Cardiac fibroblast (primary cell): ENCODE measurements at places on chromosomes 7 and 10.

GRCh38 chr7:22443370-22444180 lies 56.4 kb downstream of the STEAP1B start:
- peak; percentile 24 for DNase-seq

DNA sequence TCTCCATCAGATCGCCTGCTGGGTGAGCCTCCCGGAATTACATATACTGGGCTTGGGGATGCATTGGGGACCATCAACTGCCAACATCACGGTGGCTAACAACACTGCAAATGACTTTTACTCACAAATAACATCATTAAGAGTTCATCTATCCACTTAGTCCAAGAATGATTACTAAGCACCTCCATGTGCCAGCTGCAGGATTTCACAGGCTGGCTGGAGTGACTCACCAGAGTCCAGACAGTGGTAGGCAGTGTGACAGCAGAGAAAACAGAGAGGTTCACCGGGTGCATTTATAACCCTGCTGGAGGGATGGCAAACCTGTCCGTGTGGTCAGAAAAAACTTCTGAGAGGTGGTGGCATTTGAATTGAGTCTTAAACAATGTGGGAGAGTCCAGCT lies 3.2 kb upstream of the IGFBP3 start:
- peak; percentile 74 for DNase-seq

- DNase-seq, result no peak
These were observed 269.7 kb upstream of the PHF14 start for GRCh38 chr7:10703981-10704380.

GRCh38 chr10:96830511-96831199 lies 1.4 kb upstream of the LCOR start:
- peak; percentile 83 for DNase-seq

DNA sequence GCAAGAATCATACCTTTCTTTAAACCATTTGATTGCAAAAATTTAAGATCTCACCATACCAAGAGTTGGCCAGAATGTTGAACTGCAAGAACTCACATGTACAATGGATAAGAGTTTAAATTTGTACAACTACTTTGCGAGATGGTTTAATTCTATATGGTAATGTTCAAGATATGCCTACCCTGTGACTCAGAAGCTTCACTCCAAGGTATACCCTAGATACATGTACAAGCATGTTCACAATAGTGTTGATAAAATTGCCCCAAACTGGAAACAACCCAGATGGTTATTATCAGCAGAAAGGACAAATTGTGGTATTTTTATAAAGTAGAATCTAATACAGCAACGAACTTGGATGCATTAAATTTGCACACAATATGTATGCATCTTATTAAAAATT lies 25.1 kb upstream of the RAB18 start:
- DNase-seq, result no peak

GRCh38 chr7:95951531-95951930 lies 179.2 kb downstream of the DYNC1I1 start:
- no peak for DNase-seq

- no peak for DNase-seq
These were observed 182.0 kb downstream of the KCNMA1 start for GRCh38 chr10:77455561-77455960.

GRCh38 chr7:111827863-111828504 lies 265.7 kb upstream of the IMMP2L start:
- DNase-seq, result peak; percentile 75

GRCh38 chr10:70592746-70593512 lies 9.6 kb downstream of the PRF1 start:
- DNase-seq, result no peak

DNA sequence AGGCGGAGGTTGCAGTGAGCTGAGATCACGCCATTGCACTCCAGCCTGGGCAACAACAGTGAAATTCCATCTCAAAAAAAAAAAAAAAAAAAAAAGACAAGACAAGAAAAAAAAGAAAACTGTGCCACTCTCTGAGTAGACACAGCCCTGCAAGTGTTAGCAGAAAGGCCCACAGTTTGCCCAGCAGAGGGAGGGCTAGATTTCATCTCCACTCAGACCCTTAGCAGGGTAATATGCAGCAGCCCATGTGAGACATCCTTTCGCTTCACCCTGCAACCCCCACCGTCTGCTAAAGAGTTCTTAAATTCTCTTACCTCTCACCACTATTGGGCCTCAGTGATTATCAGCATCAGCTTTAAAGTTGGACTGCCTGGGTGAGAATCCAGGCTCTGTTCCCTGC lies 38.2 kb downstream of the CTNNA3 start:
- no peak for DNase-seq

GRCh38 chr7:148561099-148561498 lies 29.5 kb upstream of the C7orf33 start:
- no peak for DNase-seq

DNA sequence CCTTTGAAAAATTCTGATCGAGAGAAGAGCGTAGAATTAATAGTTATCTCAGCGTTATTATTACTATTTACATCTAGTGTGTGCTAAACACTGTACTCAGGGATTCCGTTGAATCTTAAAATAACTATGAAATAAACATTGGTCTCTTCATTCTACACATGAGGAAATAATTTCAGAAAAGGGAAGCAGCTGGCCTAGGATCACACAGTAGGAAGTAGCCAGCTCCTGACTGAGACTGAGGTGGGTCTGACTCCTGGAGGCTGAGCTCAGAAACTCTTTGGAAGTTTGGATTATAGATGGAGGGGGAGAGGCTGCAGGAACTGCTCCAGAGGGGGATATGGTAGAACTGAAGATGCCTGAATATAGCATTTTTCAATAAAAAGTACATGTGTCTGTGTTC lies 183.9 kb upstream of the WDR11 start:
- DNase-seq, result no peak

DNA sequence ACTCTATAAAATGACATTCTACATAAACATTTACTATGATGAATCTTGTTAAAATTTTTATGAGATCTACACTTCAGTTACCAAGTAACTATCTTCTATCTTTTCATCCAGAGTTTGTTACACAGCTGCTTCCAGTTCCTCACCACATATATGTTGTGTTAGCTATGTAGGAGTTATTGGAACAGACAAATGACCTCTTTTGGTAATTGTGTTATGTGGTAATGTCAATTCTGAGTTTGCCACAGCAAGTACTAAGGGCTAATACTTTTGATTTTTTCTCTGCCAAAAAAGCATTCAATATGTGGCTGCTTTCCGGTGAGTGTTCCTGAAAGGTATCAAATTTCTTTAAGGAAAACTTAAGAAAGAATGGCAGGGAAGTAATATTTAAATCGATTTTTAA lies 573.9 kb upstream of the PCDH15 start:
- DNase-seq, result peak; percentile 1

DNA sequence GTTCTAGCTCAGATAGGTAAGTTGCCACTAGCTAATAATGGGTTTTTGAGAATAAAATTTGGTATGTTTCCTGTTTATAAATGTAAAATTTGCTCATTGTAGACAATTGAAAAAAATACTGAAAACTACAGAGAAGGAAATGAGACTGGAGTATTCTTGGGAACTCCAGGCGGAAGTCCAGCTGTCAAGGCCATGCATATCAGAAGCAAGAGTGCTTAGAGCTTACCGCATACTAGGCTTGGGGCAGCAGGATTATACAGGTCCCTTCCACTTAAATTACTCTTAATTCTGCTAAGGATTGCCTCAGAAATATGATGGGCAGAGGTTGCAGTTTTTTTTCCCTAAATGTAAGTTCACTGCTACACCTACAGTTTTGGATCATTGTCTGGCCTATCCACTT lies 26.6 kb downstream of the UMAD1 start:
- no peak for DNase-seq

- DNase-seq, result no peak
These were observed 114.1 kb upstream of the SORCS3 start for GRCh38 chr10:104527013-104527412.

DNA sequence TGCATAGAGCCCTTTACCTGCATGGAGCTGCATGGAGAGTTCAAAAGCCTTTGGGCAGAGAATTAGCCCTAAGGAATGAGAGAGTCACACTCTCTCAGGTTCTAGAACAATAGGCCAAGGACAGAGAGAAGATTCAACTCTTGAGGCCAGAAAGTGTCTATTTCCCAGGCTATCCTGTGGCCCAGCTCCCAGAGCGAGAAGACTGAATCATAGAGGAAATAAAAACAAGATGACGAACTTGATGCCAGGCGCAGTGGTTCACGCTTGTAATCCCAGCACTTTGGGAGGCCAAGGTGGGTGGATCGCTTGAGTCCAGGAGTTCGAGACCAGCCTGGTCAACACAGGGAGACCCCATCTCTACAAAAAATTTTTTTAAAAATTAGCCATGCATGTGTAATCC lies 18.3 kb upstream of the PODXL start:
- DNase-seq, result peak; percentile 77

GRCh38 chr7:150756858-150757257 lies 19.6 kb downstream of the GIMAP5 start:
- peak; percentile 7 for DNase-seq

- DNase-seq, result no peak
These were observed 132.6 kb downstream of the RPS24 start for GRCh38 chr10:78166261-78166660.

DNA sequence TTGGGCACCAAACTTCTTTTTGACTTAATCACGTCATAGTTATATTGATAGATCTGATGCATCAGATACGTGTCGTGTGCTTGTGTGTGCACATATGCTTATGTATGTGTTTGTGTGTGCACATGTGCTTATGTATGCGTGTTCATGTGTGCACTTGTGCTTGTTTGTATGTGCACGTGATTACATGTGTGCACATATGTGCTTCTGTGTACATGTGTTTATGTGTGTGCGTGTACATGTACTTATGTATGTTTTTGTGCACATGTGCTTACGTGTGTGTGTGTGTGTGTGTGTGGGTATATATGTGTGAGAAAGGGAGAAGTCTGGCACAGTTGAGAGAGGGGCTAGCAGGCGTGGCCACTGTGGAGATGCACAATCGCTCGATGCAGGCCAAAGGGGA lies 173.4 kb downstream of the WDR37 start:
- no peak for DNase-seq

DNA sequence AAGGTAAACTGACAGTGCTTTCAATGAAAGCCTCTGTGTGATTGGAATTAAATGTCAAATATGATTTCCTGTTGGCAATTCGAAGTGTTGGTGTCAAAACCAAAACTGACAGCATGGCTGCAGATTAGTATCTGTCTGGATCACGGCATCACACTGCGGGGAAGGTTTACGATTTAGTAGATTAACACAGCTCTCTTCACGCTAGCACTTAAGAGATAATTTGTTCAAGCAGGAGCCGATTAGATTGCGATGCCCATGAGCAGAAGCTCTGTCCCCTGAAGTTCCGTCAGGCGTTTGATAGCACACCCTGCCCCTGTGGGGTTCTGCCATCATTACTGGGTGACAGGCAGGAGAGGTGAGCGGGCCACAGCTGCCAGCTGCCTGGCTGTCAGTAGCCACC lies 279.5 kb upstream of the AUTS2 start:
- no peak for DNase-seq

DNA sequence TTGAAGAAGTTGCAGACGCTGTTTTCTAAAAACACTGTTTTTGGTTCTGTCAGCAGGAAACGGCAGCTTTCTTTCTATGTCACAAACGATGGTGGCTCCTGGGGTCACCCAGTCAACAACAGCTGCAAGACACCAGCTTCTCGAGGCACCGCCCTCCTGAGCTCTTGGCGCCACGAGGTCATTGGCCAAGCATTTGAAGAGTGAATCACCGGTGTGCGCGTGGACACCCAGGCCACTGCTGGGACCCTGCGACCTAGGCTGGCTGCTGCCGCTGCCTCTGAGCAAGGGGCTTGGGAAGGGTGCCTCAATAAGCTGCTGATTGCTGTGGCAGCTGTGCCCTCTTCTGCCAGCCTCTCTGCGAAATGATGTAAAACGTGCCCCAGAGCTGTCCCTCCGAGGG lies 22.5 kb upstream of the VIPR2 start:
- no peak for DNase-seq

DNA sequence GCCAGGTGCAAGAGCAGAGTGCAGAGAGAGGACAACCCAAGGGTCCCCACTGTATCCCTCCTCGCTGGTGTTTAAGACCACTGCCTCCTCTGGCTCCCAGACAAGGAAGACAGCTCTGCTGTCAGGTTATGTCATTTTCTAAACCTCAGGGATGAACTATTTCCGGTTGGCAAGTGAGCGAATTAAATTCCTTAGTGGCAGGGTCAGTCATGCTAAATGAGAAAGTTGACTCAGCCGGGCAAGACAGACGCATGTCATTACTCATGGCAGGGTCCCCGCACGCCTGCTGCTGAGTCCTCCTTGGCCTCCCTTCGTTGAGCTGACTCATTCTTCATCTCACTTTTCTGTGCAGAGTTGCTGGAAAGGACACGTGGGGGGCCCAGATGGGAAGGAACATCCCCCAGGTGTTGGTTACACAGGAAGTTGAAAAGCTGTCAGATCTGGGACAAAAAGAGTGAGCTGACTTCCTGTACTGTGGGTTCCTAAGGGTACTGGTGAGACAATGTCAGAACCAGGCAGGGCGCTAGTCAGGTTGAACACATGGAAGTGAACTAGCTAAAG lies 47.1 kb upstream of the UCN3 start:
- DNase-seq, result peak; percentile 95

DNA sequence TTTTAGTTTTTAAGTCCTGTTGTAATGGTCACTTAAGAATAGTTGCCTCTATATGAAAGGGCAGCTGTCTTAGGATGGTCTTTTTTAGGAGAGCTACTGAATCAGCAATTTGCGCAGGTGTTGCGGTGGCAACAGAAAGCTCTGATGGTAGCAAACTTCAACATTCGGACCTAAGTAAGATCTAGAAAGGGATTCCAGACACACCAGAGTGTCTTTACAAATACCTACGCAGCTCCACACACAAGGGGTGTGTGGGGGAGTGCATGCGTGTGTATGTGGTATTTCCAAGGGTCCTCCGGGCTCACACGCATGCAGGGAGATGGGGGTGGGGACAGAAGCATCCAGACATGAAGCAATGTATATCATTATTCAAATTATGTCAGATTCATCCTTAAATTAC lies 438.6 kb upstream of the MGMT start:
- DNase-seq, result no peak

GRCh38 chr7:36390199-36391090 lies 783 bp downstream of the ANLN start:
- DNase-seq, result peak; percentile 88

DNA sequence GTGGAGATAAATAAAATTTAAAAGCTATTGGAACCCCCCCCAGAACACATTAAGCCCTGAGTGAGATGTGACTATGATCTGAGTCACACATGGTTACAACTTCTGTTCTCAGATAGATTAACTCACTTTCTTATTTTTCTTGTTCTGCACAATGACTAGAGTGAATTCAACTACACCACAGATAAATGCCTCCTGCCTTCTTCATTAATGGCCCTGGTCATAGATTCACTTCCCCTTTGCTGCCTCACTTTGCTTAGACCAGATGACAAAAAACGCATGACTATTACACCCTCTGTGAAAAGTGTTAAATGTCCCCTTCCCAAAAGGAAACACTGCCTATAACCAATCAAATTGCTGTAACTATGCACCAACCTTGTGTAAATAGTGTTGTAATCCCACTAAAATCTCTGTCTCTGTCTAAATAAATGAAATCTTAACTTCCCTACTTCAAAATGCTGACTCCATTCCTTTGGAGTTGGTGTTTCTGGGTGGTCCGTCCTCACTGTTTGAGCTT lies 49.4 kb downstream of the AKR1D1 start:
- no peak for DNase-seq

DNA sequence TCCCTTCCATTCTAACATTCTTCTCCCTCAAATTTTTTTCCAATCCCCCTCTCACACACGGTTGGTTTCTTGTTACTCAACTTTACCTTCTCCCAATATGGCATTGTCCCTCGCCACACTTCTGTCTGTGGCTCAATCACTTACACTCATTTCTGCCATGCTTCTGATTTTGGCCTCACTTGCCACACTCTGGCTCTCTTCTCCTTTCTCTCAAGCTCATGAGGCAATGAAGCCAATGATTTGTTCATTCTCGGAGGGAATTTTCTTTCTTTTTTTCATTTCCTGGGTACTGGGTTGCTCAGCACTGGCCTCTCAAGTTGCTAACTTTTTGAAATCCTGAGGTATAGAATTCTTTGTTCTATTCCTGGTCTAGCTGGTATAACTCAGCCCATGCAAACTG lies 4.0 kb upstream of the MYOZ1 start:
- DNase-seq, result no peak
